ENCODE measurements at places on chromosomes 6 and 20. TPM values are rescaled to one million over a fixed set of nuclear protein-coding genes. Genes with fewer than 3 reads are reported as not detected.

GRCh38 chr20:1469925-1470571 is 3.4 kb upstream of the NSFL1C start:
- H3K4me3 ChIP-seq, result no peak overlapping the region
- H3K4me1 ChIP-seq, result peaks cover 24% of the 10 kb centered on the region
- no peaks in the 10 kb centered on the region for H3K36me3 ChIP-seq

- peaks cover 15% of the 10 kb centered on the region for H3K4me1 ChIP-seq
- H3K4me3 ChIP-seq, result no peak overlapping the region
- H3K27ac ChIP-seq, result no peak overlapping the region
- H3K36me3 ChIP-seq, result peaks cover 32% of the 10 kb centered on the region
These were observed 27.8 kb downstream of the FYN start for GRCh38 chr6:111845441-111845871.

GRCh38 chr6:17923401-17923863 is 64.0 kb downstream of the KIF13A start:
- H3K27me3 ChIP-seq, result peaks cover 24% of the 10 kb centered on the region
- H3K4me1 ChIP-seq, result no peaks in the 10 kb centered on the region

GRCh38 chr6:89144354-89144906 is 1.4 kb upstream of the PM20D2 start:
- H3K36me3 ChIP-seq, result peaks cover 14% of the 10 kb centered on the region
- no peak for DNase-seq
- H3K27me3 ChIP-seq, result peaks cover 5% of the 10 kb centered on the region

DNA sequence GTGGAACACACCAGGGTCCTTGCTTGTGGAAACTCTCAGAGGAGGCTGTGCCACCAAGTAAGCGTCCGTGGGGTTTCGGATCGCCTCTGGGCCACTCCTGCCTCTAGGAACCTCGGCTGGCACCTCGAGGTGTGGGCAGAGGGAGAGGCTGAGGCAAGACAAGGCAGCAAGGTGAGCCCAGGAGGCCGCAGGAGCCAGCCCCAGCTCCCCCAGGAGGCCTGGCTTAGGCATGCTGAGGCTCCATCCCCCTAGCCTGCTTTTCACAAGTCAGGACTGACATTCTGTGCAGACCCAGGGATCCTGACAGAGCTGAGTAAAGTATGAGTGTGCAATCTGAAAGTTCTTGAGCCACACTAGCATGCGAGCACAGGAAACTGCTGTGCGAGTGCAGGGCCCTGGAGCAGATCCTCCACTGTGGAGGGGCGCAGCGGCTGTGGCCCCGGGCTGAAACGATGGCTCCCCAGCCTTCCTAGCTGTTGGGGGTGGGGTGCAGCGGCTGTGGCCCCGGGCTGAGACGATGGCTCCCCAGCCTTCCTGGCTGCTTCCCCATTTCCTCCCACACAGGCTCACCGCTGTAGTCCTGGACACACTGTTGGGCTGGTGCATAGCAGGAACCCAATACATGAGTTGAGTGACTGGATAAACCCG is 75.2 kb upstream of the CD93 start:
- H3K27ac ChIP-seq, result peak overlapping the region; percentile 57
- peaks cover 33% of the 10 kb centered on the region for H3K4me1 ChIP-seq
- DNase-seq, result no peak
- H3K36me3 ChIP-seq, result no peaks in the 10 kb centered on the region
- no peak overlapping the region for H3K4me3 ChIP-seq

DNA sequence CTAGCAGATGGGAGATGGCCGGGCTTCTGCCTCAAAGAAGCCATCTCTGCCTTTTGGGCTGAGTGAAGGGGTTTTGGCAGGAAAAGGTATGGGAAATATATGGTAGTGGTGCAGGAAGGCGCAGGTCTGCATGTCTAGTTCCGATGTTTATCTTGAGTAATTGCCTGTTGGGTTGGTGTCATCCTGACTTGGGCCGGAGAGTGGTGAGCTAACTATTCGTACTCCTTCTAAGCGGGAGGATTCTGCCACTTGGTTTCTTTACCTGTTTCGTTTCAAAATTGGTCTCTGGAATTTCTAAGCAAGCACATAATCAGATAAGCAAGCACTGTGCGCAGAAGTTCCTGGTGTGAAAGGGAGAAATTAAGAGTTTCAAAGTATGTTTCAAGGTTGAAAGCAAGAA is 229.6 kb downstream of the SAMD5 start:
- H3K36me3 ChIP-seq, result no peaks in the 10 kb centered on the region
- H3K4me3 ChIP-seq, result no peak overlapping the region
- H3K4me1 ChIP-seq, result no peaks in the 10 kb centered on the region
- DNase-seq, result no peak
- no peaks in the 10 kb centered on the region for H3K27me3 ChIP-seq
- H3K27ac ChIP-seq, result no peak overlapping the region

DNA sequence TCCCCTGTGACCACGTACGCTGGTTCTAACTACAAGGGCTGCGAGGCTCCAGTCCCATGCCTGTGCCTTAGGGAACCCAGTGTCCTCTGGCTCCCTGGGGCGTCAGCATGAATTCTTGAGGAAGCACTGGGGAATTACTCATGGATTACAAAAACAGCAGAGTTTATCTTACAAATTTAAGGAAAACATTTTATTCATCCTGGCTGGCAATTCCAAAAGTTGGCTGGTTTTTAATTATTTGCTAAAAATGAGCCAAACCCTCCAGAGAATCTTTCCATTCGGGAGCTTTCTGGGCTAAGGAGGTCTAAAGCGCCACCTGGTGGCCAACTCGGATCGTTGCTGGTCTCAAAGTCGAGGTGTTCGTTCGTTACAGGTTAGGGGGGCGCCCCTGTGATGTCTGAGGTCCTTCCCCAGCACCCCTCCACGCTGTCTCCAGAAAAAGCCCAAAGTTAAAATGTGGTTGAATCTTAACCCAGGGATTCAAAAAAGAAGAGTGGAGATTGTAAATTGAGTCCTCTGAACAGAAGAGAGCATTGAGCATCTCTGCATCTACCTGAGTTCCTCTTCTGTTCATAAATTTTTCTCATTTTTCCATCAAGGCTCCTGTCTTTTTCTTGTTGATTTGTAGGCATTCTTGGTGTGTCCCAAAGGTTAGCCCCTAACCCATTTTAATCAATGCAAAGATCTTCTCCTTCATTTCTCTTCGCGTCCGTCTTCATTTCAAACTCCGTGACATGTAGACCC is 99.4 kb downstream of the BFSP1 start:
- H3K27me3 ChIP-seq, result peaks cover 11% of the 10 kb centered on the region
- H3K27ac ChIP-seq, result no peak overlapping the region
- H3K36me3 ChIP-seq, result no peaks in the 10 kb centered on the region
- H3K4me3 ChIP-seq, result no peak overlapping the region
- DNase-seq, result peak; percentile 56
- no peaks in the 10 kb centered on the region for H3K4me1 ChIP-seq

- H3K36me3 ChIP-seq, result no peaks in the 10 kb centered on the region
- no peaks in the 10 kb centered on the region for H3K27me3 ChIP-seq
- no peak overlapping the region for H3K27ac ChIP-seq
- no peak overlapping the region for H3K4me3 ChIP-seq
These were observed 107.7 kb upstream of the TMEM181 start for GRCh38 chr6:158452191-158452590.

GRCh38 chr20:37781626-37782025 is 87.8 kb downstream of the CTNNBL1 start:
- no peak for DNase-seq
- H3K4me3 ChIP-seq, result no peak overlapping the region
- peaks cover 38% of the 10 kb centered on the region for H3K36me3 ChIP-seq
- H3K27ac ChIP-seq, result no peak overlapping the region
- no peaks in the 10 kb centered on the region for H3K4me1 ChIP-seq

DNA sequence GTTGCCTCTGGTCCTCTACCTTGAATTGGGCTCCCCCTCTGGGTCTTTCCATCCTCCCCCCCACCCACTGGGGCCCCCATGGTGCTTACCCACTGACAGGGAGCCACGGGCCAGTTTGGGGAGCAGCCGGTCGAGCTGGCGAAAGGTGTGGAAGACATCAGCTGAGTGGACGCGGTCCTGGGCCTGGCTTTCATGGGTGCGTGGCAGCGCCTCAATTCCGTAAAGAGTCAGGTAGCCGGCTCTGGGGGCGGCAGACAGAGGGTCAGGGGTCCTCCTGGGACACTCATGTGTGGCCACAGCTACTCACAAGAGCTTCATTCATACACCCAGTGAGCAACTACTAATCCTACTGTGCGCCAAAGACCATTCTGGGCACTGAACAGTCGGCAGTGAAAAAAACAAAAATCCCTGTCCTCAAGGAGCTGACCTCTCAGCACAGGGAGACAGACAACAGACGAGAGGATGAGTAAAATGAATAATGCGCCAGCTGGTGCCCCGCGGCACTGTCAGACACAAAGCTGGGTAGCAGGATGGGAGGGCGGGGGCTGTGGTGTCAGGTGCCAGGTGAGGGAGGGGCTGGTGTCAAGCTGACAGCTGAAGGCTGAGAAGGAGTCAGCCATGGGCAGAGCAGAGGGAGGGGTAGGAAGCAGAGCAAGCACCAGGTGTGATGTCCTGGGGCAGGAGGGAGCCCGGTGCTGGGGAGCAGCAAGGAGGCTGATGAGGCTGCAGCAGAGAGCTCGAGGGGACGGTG is 28.3 kb downstream of the PTGIS start:
- no peaks in the 10 kb centered on the region for H3K36me3 ChIP-seq
- no peak for DNase-seq
- peaks cover 4% of the 10 kb centered on the region for H3K27me3 ChIP-seq
- H3K27ac ChIP-seq, result no peak overlapping the region

GRCh38 chr6:226516-227073 is 65.7 kb upstream of the DUSP22 start:
- no peaks in the 10 kb centered on the region for H3K27me3 ChIP-seq
- DNase-seq, result no peak
- peaks cover 77% of the 10 kb centered on the region for H3K4me1 ChIP-seq
- H3K36me3 ChIP-seq, result peaks cover 8% of the 10 kb centered on the region
- no peak overlapping the region for H3K4me3 ChIP-seq

- DNase-seq, result no peak
- H3K27ac ChIP-seq, result no peak overlapping the region
- peaks cover 36% of the 10 kb centered on the region for H3K4me1 ChIP-seq
- H3K4me3 ChIP-seq, result no peak overlapping the region
- no peaks in the 10 kb centered on the region for H3K27me3 ChIP-seq
These were observed 107.6 kb downstream of the JAG1 start for GRCh38 chr20:10565922-10566897.

GRCh38 chr20:30610029-30610693 is 647.3 kb upstream of the DEFB115 start:
- H3K4me3 ChIP-seq, result no peak overlapping the region
- DNase-seq, result no peak
- no peak overlapping the region for H3K27ac ChIP-seq
- no peaks in the 10 kb centered on the region for H3K36me3 ChIP-seq

GRCh38 chr6:153099636-153100035 is 31.4 kb downstream of the RGS17 start:
- H3K27ac ChIP-seq, result no peak overlapping the region
- peaks cover 9% of the 10 kb centered on the region for H3K27me3 ChIP-seq

- peak; percentile 46 for DNase-seq
- H3K27me3 ChIP-seq, result peaks cover 6% of the 10 kb centered on the region
- no peaks in the 10 kb centered on the region for H3K36me3 ChIP-seq
- no peak overlapping the region for H3K4me3 ChIP-seq
- no peak overlapping the region for H3K27ac ChIP-seq
- no peaks in the 10 kb centered on the region for H3K4me1 ChIP-seq
These were observed 82.7 kb downstream of the SH3BGRL2 start for GRCh38 chr6:79713701-79714322.

- no peak for DNase-seq
- no peaks in the 10 kb centered on the region for H3K4me1 ChIP-seq
- no peak overlapping the region for H3K27ac ChIP-seq
These were observed 7.3 kb upstream of the DSP start for GRCh38 chr6:7534192-7534591.

DNA sequence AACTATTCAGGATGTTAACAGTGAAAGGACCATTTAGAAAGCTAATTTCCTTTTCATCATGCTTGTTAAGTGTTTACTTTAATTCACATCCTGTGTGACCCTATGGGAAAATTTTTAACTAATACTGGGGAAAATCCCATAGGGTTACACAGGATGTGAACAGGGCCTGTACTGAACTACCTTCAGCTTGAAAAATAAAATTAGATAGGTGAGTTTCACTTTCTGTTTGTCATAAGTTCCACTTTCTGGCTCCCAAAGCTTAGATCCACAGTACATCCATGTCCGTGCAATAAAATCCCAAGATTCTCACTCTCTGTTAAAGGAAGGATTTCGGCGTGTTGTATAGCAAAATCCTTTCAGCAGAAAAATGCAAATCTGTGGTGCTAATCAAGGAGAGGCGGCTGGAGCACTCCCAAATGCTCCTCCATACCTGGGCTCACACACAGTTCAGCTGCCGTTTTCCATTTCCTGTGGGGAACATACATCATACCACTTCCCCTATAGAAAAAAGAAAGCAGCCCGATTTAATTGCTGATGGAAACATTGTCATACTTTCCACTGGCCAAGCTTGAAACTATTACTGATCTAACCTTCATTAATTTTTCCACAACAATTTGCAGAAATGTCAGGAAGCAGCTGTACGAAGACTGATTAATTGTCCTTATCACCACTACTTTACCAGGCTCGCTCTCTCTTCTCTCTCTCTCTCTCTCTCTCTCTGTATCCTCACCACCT is 125.2 kb downstream of the HIVEP2 start:
- H3K4me3 ChIP-seq, result peak overlapping the region; percentile 77
- peaks cover 34% of the 10 kb centered on the region for H3K36me3 ChIP-seq
- H3K27ac ChIP-seq, result peak overlapping the region; percentile 91
- no peaks in the 10 kb centered on the region for H3K27me3 ChIP-seq
- H3K4me1 ChIP-seq, result peaks cover 65% of the 10 kb centered on the region

GRCh38 chr20:16178546-16179135 is 394.6 kb downstream of the KIF16B start:
- no peak for DNase-seq
- no peaks in the 10 kb centered on the region for H3K4me1 ChIP-seq
- no peaks in the 10 kb centered on the region for H3K27me3 ChIP-seq
- no peaks in the 10 kb centered on the region for H3K36me3 ChIP-seq

The C20orf202 gene
- total RNA-seq, result not detected
